ENCODE measurements at places on chromosomes 5 and 9. TPM values are rescaled to one million over a fixed set of nuclear protein-coding genes. Genes with fewer than 3 reads are reported as not detected.

GRCh38 chr9:115596746-115597080 is 478.8 kb upstream of the TNC start:
- no peaks in the 10 kb centered on the region for H3K36me3 ChIP-seq
- peak overlapping the region; percentile 70 for H3K4me3 ChIP-seq

DNA sequence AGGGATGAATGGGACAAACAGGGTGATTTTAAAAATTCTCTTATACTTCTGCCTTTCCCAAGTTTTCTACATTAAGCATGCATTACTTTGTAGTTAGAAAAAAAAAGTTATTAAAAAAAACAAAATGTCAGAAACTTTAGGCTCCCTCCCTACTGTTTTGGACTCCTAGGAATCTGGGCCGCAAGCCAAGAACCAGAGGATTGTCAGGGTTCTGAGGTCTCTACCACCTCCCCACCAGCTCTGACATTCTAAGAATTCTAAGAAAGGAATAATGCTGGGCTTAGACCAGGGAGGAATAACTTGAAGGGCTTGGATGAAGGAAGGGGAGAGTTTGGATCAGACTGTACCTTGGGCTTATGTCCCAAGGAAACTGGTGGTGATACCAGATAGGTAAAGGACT is 1.1 kb upstream of the ARHGEF39 start:
- H3K27me3 ChIP-seq: no peaks in the 10 kb centered on the region
- no peaks in the 10 kb centered on the region for H3K36me3 ChIP-seq
- H3K4me3 ChIP-seq: no peak overlapping the region

GRCh38 chr9:110141227-110141793 is 66.6 kb downstream of the C9orf152 start:
- H3K36me3 ChIP-seq: peaks cover 42% of the 10 kb centered on the region
- peak; percentile 97 for DNase-seq
- no peaks in the 10 kb centered on the region for H3K27me3 ChIP-seq

DNA sequence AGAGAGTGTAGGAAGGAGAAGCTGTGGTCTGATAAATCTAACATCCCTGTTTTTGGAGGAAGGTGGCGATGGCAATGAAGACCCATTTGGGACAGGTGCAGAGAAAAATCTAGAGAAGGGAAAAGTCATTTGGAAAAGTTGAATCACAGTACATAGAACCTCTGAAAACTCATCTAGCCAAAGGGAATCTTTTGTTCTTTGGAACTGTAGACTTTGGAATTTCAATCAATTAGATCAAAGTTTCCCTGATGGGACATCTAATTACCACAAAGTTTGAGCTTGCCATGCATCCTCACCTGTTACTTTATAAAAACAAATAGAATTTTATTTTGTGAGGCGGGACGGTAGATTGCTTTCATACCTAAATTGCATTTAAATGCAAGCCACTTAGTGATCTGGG is 294.9 kb downstream of the TRPM3 start:
- H3K4me3 ChIP-seq: no peak overlapping the region
- H3K27ac ChIP-seq: no peak overlapping the region
- H3K4me1 ChIP-seq: no peaks in the 10 kb centered on the region

DNA sequence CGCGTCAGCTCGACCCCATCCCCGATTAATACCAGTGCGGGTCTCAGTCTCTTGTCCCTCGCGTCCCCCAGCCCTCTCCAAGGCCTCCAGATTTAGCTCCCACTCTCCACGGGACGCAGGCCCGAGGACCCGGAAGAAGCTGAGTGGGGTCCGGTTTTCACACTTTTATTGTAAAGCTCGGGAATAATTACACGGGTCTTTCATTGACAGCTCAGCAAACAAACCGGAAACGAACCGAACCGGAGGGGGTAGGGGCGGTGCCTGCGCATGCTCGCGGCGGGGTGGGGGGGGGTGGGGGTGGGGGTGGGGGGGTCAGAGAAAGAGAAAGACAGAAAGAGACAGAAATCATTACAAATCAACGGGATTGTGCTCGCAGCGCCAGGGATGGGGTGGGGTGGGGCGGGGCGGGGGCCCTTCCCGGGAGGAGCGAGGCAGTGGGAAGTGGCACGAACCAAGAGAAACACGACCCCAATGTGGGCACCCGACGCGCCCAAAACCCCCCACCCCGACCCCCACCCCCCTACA is 27.9 kb downstream of the PCDH1 start:
- H3K36me3 ChIP-seq: no peaks in the 10 kb centered on the region
- H3K27me3 ChIP-seq: no peaks in the 10 kb centered on the region
- H3K4me3 ChIP-seq: peak overlapping the region; percentile 85

GRCh38 chr9:114606597-114607207 is 4.4 kb upstream of the TMEM268 start:
- no peaks in the 10 kb centered on the region for H3K27me3 ChIP-seq
- H3K27ac ChIP-seq: peak overlapping the region; percentile 16
- no peaks in the 10 kb centered on the region for H3K36me3 ChIP-seq
- peaks cover 18% of the 10 kb centered on the region for H3K4me1 ChIP-seq
- H3K4me3 ChIP-seq: no peak overlapping the region

DNA sequence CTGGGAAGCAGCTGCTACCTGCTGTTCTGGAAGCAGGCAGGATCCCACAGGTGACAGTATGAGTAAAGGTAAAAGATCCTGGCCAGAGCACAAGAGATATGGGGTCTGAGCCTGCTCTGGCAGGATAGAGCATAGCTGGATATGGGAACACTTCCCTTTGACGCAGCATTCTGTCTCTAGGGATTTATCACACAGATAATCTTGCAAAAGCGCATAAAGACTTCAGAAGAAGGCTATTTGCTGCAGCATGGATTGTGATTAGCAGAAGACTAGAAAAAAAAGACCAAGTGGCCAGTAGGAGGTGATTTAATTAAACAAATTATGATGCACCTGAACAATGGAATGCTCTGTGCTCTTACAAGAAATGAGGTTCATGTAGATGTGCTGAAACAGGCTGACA is 52.4 kb upstream of the PWWP2A start:
- no peaks in the 10 kb centered on the region for H3K36me3 ChIP-seq
- peaks cover 15% of the 10 kb centered on the region for H3K4me1 ChIP-seq
- DNase-seq: no peak

- H3K27ac ChIP-seq: 0 out of 2 replicates have a peak within 1 kb of the TSS, but pooled peaks have one; percentile 9
- no peaks in the 10 kb centered on the region for H3K27me3 ChIP-seq
- H3K4me3 ChIP-seq: no peak within 1 kb of the TSS
- no peaks in the 10 kb centered on the region for H3K36me3 ChIP-seq
Measured at GRCh38 chr5:139462586-139463276, at the start of gene ECSCR. ECSCR (minus strand) TSS chr5:139462743; CDS start chr5:139462670, 73 bp downstream.

DNA sequence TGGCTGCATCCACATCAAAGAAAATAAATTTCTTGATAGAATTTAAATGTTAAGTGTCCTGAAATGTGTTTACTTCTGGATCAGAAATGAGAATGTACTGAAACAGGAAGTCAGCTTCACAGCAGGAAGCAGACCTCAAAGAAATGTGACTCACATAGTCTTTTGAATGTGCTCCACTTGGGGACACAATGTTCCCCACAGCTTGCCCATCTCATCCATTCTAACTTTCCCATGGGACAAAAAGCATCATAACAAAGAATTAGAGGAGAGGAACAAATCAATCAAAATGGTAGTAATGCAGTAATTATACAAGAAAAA is 85.7 kb downstream of the GRAMD2B start:
- peaks cover 5% of the 10 kb centered on the region for H3K4me1 ChIP-seq
- no peak overlapping the region for H3K27ac ChIP-seq
- no peak overlapping the region for H3K4me3 ChIP-seq

DNA sequence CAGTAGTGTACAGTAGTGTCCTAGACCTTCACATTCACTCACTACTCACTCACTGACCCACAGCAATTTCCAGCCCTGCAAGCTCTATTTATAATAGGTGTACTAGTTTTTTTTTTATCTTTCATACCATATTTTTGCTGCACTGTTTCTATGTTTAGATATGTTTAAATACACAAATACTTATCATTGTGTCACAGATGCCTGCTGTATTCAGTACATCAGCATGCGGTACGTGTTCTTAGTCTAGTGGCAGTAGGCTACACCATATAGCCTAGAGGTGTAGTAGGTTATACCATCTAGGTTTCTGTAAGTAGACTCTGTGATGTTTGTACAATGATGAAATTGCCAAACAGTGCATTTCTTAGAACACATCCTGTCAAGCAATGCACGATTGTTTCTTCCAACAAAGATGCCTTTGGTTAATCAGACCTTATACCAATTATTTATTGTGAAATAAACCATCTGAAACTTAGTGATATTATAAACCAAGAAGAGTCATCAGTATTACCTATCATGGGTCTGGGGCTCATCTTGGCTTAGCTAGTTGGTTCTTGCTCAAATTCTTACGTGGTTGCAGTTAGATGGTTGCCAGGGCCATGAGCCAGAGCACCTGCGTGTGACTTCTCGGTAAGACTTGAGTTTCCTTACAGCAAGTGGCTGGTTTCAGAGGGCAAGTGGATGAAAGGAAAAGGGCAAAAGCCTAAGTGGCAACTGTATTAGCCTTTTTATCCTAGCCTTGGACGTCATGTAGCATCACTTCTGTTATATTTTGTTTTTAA is 41.1 kb downstream of the ERBIN start:
- no peak for DNase-seq
- H3K4me3 ChIP-seq: no peak overlapping the region
- peaks cover 52% of the 10 kb centered on the region for H3K4me1 ChIP-seq
- no peaks in the 10 kb centered on the region for H3K27me3 ChIP-seq

DNA sequence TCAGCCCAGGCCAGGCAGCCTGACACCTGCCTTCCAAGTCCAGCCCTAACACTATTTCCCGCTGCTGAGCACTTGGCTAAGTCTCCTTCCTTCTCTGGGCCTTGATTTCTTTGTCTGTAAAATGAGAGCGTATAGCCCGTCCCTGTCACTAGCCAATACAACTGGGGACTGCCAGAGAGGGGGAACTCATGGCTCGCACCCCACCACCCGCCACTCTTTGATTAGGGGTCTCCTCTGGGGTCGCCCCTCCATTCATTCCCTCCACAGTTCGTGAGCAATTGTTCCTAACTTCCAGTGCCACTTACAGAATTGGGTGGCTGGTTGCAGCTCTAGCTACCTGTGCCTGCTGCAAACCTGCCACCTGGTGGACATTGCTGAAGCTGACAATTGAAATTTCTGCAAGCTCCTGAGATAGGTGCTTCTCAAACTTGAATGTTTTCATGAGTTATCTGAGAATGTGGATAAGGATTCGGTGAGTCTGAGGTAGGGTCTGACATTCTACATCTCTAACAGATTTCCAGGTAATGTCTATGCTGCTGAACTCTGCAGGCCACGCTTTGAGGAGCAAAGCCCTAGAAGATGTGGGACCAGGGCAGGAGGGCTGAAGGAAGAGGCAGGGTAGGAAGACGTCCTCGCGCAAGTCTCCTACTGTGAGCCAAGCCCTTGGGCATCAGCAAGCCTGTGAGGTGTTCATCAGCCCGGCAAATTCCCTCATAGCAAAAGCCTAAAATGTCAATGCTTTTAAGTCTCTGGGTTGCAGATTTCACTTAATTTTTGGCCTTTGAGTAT is 13.3 kb upstream of the RECK start:
- H3K36me3 ChIP-seq: no peaks in the 10 kb centered on the region
- DNase-seq: peak; percentile 82
- no peak overlapping the region for H3K4me3 ChIP-seq
- no peak overlapping the region for H3K27ac ChIP-seq

GRCh38 chr9:137683262-137683864 is 64.6 kb downstream of the EHMT1 start:
- H3K4me1 ChIP-seq: peaks cover 11% of the 10 kb centered on the region
- H3K27me3 ChIP-seq: no peaks in the 10 kb centered on the region
- H3K36me3 ChIP-seq: no peaks in the 10 kb centered on the region
- no peak overlapping the region for H3K4me3 ChIP-seq

DNA sequence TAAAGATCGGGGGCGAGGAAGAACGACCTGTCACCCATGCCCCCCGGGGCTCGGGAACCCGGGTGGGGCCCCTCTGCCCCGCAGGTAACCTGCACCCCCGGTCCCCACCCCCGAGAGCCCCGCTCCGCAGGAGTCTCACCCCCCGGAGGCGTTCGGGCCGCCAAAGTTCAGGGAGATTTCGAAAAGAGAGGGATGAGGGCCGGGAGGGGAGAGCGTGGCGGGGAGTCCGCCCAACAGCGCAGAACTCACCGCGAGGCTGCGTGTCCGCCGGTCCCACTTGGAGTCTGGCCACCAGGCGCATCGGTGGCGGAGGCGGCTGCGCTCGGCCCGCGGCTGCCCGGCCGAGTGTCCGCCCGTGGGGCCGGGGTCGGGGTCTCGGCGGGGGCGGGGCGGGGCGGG is at the start of gene PHF19:
PHF19 (minus strand) TSS at position 347 of the 399 bp plus-strand sequence. CDS start 2,447 bp downstream, outside the sequence.
- H3K36me3 ChIP-seq: no peaks in the 10 kb centered on the region
- peak; percentile 71 for DNase-seq
- no peaks in the 10 kb centered on the region for H3K4me1 ChIP-seq
- peak within 1 kb of the TSS; percentile 93 for H3K4me3 ChIP-seq
- peak within 1 kb of the TSS; percentile 75 for H3K27ac ChIP-seq

DNA sequence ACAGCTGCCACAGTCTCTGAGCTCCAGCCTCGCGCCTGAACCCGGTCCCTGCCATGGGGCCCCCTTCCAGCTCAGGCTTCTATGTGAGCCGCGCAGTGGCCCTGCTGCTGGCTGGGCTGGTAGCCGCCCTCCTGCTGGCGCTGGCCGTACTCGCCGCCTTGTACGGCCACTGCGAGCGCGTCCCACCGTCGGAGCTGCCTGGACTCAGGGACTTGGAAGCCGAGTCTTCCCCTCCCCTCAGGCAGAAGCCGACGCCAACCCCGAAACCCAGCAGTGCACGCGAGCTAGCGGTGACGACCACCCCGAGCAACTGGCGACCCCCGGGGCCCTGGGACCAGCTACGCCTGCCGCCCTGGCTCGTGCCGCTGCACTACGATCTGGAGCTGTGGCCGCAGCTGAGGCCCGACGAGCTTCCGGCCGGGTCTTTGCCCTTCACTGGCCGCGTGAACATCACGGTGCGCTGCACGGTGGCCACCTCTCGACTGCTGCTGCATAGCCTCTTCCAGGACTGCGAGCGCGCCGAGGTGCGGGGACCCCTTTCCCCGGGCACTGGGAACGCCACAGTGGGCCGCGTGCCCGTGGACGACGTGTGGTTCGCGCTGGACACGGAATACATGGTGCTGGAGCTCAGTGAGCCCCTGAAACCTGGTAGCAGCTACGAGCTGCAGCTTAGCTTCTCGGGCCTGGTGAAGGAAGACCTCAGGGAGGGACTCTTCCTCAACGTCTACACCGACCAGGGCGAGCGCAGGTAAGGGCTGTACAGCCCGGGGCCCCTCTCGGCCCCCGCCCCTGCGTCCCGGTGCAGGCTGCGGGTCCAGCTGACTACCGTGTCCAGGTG is 509 bp downstream of the LVRN start:
- peak; percentile 72 for DNase-seq
- no peaks in the 10 kb centered on the region for H3K36me3 ChIP-seq
- no peaks in the 10 kb centered on the region for H3K27me3 ChIP-seq
- H3K4me1 ChIP-seq: peaks cover 14% of the 10 kb centered on the region

The TMEM161B gene
- 9.4 TPM for total RNA-seq

The RABGAP1 gene
- 23.9 TPM for total RNA-seq

The CCDC152 gene
- total RNA-seq: 0.89 TPM

The DOK3 gene
- 0.25 TPM for total RNA-seq

The SOWAHA gene
- not detected for total RNA-seq

The OR13C9 gene
- total RNA-seq: not detected

The TLR4 gene
- total RNA-seq: 13.8 TPM

The CBY3 gene
- not detected for total RNA-seq

The OMD gene
- total RNA-seq: not detected

The OGN gene
- total RNA-seq: not detected

The CTNNAL1 gene
- total RNA-seq: 97.9 TPM

Measured in GM23248 (cell line).